ENCODE measurements at places on chromosomes 4 and X.

- DNase-seq, result peak; percentile 11
Observed at GRCh38 chrX:109774706-109775105, 41.6 kb upstream of the ACSL4 start.

GRCh38 chrX:107851215-107851614, 25.5 kb downstream of the MID2 start:
- no peak for DNase-seq

- DNase-seq, result peak; percentile 44
Observed at GRCh38 chrX:44898411-44899221, 25.6 kb downstream of the KDM6A start.

GRCh38 chr4:3254302-3255131, 5.6 kb downstream of the MSANTD1 start:
- DNase-seq, result no peak

DNA sequence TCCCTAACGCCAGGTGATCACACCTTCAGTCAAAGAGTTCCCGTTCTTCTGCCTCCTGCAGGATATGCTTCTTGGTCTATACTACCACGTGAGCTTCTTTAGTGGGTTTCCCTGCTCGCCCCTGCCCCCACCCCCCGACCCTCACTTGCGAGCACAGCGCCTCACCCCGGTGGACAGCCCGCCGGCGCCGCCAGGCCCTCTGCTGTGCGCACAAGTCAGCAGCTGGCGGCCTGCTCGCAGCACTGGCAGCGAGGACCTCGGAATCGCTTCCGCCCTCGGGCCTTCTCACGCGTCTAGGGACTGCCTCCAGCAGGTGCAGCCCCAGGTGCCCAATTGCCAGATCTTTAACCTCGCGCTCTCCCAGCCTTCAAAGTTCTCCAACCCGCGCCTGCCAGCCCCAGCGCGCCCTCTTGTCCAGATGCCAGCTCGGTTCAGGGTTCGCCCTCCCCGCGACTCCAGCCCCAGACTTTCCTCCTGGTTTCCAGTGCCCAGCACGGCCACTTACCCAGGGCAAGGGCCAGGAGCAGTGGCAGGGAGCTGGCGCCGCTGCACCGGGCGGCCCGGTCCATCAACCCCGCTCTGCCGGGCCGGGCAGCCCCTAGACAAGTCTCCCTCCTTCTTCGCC, 454 bp downstream of the BTC start:
- DNase-seq, result peak; percentile 13

- no peak for DNase-seq
Observed at GRCh38 chr4:106444557-106444956, 76.0 kb upstream of the GIMD1 start.

- peak; percentile 12 for DNase-seq
Observed at GRCh38 chrX:15129412-15129811, 140.5 kb downstream of the ASB9 start.

DNA sequence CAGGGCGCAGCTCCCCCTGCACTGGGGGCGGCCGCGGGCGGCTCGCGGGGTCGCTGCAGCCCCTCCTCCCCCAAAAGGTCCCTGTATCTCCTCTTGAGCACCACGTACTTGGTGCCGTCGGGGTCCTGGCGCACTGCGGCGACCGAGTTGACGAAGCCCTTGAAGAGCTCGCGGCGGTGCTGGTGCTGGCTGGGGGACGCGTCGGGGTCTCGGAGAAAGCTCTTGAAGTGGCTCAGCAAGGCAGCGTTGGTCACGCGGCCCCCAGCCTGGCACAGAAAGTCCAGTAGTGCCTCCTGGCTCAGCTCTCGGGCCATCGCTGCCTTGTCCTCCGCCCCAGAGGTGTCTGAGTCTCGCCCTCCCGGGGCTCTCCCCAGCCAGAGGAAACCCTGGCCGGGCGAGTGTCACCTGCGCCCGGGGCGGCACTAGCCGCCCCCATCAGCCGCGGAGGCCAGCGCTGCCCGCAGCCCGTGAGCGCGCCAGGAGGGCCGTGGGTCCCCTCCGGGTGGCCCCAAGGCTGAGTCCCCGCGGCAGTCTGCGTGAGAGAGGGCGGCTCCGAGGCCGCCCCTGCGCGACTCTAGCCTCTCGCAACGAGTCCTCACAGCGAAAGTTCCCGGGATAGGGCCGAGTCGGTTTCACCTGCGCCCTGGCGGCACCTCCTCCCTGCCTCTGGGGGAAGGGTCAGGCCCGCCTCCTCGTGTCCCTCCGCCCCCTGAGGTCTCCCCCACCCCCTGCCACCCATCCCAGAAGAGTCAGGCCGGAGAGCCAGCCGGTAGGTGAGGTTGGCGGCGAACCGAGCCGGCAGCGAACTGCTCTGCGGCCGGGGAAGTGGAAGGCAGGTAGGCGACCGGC, at the start of gene SOWAHB:
TSS of gene SOWAHB (minus strand) at position 609 of the 849 bp plus-strand sequence. CDS start at position 314, 295 bp downstream.
- peak; percentile 33 for DNase-seq

DNA sequence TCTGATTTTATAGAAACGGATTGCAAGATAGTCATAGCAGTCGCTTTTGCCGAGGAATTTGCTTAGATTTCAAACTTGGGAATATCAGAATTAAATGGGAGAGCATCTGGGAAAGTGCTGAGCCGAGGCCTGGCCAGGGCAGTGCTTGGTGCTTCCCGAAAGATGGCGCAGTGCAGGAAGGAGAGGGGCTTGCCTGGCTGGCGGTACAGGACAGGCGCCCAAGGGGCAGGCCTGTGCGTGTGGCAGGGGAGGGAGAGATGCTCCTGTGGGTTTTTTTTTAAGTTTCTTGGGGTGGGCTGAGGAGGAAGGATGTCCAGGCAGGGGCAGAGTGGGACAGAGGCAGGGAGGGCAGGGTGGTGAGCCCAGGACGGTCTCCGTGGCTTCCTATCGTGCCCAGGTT, 241.1 kb downstream of the AFAP1 start:
- no peak for DNase-seq

- DNase-seq, result no peak
Observed at GRCh38 chr4:114161809-114162208, 182.4 kb upstream of the ARSJ start.

GRCh38 chrX:70289168-70289792, 447 bp downstream of the PDZD11 start:
- DNase-seq, result no peak

DNA sequence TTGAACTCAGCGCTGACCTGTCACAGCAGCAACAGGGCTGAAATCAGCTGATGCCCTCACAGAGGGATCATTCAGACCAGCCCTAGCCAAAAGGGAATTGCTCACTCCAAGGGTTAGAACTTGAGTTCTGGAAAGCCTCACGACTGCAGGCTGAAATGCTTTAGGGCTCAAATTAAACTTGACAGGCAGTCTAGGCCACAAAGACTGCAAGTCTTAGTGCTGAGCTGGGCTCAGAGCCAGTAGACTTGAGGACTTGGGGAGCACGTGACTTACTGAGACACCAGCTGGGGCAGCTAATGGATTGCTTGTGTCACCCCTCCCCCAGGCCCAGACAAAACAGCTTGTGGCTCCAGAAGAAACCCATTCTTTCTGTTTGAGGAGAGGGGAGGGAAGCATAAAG, 119.0 kb upstream of the SLC6A14 start:
- DNase-seq, result no peak
